ENCODE measurements at places on chromosomes 13 and 19. TPM values are rescaled to one million over a fixed set of nuclear protein-coding genes. Genes with fewer than 3 reads are reported as not detected.

DNA sequence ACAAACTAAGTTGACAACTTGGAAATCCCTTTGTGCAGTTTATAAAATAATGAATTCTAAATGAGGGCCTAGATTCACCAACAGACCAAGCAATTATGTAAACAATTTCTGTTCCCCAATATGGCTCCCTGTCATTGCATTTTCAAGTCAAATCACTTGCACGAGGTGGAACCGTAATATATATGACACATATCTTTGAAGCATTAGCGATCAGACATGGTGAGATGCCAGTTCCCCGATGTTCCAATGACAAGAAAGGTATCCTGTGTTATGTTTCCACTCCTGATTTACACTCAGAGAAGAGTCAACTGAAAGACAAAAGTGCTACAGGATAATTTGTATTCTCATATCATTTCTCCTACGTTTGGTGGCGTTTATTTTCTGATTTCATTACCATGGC, 108.5 kb upstream of the TDRD3 start:
- H3K4me3 ChIP-seq, result no peak overlapping the region
- H3K4me1 ChIP-seq, result no peaks in the 10 kb centered on the region
- no peak for DNase-seq
- peaks cover 9% of the 10 kb centered on the region for H3K27me3 ChIP-seq
- no peaks in the 10 kb centered on the region for H3K36me3 ChIP-seq

The FAM216B gene
- total RNA-seq, result not detected

DNA sequence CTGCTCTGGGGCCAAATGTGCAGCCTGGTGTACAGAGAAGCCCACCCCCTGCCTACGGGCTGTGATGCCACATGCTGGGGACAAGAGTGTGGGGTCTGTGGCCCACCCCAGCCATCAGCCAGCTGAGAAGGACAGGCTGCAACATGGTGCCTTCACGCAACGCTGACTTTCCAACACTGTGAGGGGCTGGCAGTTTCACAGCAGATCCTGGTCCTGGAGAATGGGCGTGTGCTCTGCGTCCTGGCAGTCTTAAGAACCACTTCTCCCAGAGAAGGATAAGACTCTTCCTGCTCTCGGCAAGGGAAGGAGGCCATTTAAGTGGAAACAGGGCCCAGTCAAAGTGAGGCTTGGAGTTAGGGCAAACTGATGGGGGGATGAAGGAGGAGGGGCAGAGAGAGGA, 4.6 kb downstream of the LRRC4B start:
- DNase-seq, result no peak
- H3K4me1 ChIP-seq, result peaks cover 8% of the 10 kb centered on the region
- H3K4me3 ChIP-seq, result no peak overlapping the region
- H3K27me3 ChIP-seq, result peaks cover 41% of the 10 kb centered on the region
- no peaks in the 10 kb centered on the region for H3K36me3 ChIP-seq
- H3K27ac ChIP-seq, result no peak overlapping the region

- no peak overlapping the region for H3K4me3 ChIP-seq
- H3K27me3 ChIP-seq, result no peaks in the 10 kb centered on the region
- no peak for DNase-seq
- peaks cover 2% of the 10 kb centered on the region for H3K4me1 ChIP-seq
Observed at GRCh38 chr19:16860118-16860517, 28.7 kb upstream of the F2RL3 start.

The SYNE4 gene
- 3.3 TPM for total RNA-seq

All from activated naive CD8-positive, alpha-beta T cell treated with anti-CD3 and anti-CD28 coated beads, Interleukin-2, amount 10 ng/mL, durations not matched to agents 7 days and 5 days (primary cell).